ENCODE measurements at places on chromosomes 5 and 9.

DNA sequence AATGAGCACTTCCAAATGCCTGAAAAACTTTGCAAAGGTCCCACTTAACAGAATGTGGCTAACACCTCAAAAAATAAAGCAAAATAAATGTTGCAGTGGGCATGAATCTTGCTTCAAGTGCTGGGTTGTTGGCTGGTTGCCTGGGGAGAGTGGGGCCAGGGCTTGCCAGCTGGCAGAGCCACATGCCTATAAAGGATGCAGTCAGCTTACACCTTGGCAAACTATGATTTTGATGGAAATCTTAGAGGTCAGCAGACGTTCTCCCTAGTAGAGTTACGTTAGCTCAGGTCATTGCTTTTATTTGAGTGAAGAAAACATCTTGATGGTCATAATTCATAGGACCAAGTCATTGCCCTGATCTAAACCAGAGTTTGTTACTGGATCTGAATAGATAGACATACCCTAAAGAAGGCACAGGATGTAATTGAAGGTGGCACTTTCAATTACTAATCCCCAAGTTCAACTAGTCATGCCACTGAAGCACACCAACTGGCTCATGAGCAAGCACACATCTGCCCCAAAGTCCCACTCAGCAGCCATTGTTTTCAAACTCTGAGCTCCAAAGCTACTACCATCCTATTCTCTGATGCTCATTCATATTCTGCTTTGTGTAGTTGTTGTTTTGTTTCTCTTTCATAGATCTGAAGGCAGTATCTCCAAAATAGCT lies 51.2 kb upstream of the ZSWIM6 start:
- peak; percentile 92 for DNase-seq

DNA sequence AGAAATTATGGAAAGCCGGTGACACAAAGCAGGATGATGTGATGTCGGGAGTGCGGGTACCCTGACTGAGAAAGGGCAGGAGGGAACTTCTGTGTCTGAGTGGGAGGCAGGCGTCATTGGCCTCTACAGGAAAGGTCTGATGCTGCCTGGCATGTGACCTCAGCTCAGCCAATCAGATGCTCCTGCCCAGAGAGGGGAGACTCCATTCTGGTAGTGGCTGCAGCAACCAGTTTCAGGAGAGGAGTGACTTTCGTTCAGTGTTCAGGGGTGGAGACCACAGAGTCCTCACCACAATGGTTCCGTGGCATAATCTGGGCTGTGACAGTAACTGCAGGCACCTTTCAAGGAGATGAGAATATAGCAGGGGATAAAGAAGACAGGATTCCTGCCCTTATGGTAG lies 6.7 kb upstream of the SFXN1 start:
- no peak for DNase-seq

DNA sequence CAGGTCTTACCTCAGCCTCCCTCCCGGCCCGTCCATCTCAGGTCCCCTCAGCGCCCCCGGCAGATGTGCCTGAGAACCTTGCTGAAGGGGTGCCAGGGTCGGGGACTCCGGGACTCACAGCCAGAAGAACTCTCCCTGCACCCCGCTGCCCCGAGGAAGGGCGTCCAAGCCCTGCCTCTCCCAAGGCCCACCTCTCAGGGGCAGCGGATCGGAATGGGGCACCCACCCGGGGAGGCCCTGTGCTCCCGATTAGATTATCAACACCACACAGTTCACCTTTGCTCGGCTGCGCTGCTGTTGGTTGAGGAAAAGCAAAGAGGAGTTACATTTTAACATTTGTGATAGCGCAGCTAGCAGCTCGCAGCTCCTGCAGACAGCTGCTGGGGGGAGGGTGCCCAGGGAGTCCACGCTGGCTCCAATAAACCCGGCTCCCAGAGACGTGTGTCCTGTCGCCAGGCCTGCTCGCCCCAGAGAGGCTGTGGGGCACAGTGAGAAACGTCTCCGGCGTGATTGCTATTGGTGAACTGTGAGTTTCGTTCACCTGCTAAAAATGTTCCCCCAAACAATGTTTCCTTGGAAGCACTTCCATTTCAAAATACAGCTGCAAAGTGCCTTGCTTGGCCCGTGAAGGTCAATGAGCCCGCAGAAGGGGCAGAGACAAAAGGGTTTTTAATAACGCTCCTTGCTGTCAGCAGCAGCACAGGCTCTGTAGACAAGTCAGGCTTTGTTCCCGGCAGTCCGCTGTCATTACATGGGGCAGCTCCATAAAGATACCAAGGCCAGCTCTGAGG lies 18.6 kb upstream of the SLC6A19 start:
- DNase-seq: no peak

- peak; percentile 95 for DNase-seq
These were observed 231.5 kb downstream of the MPDZ start for GRCh38 chr9:13047827-13048587.

DNA sequence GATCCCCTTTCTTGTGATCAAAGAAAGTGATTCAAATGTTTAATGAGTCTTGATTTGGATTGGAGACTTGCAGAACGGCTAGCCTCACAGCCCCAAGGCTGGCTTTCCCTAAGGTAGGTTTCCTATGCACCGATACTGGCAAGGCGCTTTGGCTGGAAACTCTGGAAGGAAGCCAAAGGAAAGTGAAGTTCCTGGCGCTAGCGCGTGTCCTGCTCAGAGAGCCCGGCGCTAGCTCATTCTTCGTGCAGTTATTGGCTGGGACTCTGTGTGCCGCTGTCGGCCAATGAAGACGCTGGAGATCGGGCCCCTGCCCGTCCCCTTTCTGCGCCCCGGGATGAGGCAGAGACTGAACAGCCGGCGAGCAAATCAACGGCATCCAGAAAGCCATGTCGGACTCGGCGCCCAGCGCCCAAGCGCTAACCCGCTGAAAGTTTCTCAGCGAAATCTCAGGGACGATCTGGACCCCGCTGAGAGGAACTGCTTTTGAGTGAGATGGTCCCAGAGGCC lies at the start of gene PCDHGC3:
Gene PCDHGC3 (plus strand): TSS at position 342 of the 507 bp plus-strand sequence. CDS start 151 bp downstream, at position 493.
- peak; percentile 97 for DNase-seq

DNA sequence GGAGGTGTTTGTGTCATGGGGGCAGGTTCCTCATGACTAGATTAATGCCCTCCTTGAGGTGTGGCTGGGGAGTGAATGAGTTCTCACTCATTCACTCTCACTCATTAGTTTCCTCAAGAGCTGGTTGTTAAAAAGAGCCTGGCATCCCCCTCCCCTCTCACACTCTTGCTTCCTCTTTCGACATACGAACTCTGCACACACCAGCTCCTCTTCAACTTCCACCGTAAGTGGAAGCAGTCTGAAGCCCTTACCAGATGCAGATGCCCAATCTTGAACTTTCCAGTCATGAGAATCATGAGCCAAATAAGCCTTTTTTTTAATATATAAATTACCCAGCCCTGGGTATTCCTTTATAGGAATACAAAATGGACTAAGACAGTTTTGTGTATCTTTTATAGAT lies 82.5 kb downstream of the SPRY4 start:
- DNase-seq: no peak

Data from NCI-H69 (cell line).